ENCODE measurements at places on chromosomes 1 and 21.

GRCh38 chr1:11397151-11397901 is 81.6 kb upstream of the DISP3 start:
- no peak for DNase-seq

- no peak for DNase-seq
Observed at GRCh38 chr1:245458761-245459174, 304.0 kb downstream of the KIF26B start.

- no peak for DNase-seq
Observed at GRCh38 chr1:183467687-183468086, 4.6 kb upstream of the SMG7 start.

GRCh38 chr1:44433209-44433608 is 28.2 kb downstream of the RNF220 start:
- no peak for DNase-seq

DNA sequence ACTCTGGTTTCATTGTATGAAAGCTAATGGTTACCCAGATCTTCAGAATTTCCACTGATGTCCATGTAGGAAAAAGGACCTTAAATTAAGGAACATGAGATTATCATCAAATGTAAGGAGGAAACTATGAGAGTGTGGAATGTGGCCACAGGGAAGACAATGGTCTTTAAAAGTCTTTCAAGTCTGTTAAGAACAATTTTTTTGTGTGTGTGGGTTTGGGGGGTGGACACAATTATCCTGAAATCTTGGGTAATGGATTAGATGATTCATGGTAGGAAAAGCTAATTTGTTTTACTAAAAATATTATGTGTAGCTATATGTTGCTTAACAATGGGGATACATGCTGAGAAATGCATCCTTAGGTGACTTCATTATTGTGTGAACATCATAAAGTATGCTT is 72.9 kb downstream of the PLA2G4A start:
- no peak for DNase-seq

DNA sequence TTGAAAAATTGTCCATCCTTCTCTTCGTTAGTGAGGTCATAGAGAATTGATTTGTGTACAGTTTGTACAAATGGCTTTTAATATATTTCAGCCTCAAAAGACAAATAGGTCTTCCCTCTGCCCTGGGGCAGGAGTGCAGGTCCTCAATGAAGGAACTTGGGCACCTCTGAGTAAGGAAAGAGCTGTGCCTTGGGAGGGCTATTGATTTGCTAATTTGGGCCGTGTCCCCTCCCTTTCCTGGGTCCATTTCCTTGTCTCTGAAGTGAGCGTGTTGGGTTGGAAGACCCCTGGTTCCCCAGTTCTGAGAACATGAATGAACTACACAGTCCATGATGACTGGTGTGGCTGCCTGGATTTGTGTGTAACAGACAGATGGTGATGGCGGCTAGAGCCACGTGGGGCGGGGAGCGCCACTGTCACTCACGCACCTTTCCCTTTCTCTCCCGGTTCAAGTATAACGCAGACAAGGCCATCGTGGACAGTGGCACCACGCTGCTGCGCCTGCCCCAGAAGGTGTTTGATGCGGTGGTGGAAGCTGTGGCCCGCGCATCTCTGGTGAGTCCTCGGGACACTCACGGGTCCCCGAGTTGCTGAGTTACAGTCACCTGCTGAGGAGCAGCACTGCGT is 71.0 kb upstream of the FAM3B start:
- DNase-seq = no peak

- no peak for DNase-seq
Observed at GRCh38 chr1:156074661-156075060, 7.6 kb downstream of the MEX3A start.

DNA sequence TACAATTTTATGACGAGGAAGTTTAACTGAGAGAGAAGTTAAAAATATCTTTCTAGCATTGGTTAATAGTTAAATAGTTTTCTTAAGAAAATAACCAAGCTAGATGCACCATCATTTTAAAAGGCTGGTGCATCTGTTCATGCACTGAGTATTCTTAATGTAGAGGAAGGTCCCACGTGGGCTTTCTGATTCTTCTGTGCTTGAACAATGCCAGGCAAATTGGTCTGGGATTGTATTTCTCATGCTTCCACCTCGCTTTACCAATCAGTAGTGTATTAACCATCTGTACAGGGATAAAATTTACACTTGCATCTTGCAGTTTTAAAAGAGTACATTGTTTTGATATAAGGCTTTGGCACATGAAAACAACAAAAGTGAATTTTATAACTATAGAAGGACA is 47.4 kb upstream of the MTF2 start:
- no peak for DNase-seq

DNA sequence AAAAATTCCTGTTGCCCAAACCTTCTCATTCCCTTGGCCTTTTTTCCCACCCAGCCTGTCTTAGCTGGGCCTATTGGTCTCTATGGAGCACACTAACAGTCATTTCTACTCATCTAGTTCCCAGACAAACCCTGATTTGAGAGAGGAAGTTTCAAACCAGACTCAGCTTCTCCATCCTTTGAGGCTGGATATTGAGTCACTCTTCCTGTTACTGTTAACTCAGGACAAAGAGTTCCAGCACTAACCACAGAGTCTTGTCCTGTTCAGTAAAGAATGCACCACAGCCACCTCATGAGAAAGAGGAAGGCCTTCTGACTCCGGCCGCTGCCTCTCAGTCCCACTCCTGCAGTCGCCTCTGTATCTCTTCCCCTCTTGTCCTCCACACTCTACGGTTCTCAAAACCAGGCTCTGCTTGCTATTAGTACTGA is 137.8 kb downstream of the PTPRC start:
- no peak for DNase-seq

- DNase-seq = peak; percentile 11
Observed at GRCh38 chr1:30049748-30050296, 673.6 kb downstream of the MATN1 start.

- DNase-seq = no peak
Observed at GRCh38 chr21:46035809-46036695, 54.5 kb downstream of the COL6A1 start.

GRCh38 chr1:243712941-243713340 is 137.1 kb downstream of the AKT3 start:
- DNase-seq = no peak

DNA sequence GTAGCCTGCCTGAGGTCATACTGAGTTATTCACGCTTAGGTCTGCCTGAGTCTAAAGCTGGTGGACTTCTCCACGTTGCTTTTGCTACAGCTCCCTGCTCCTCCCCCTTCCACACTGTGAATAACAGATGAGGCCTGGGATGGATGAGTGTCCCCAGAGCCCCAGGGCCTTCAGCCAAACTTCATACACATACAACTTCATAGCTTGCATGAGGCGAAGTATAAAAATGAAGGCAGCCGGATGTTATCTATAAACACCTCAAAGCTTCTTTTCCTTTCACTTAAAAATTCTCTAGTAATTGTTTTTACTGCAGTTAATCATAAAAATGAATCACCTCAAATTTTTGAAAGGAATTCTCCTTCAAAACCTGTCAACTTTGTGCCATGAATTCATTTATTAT is 70.2 kb downstream of the DAB1 start:
- DNase-seq = no peak

GRCh38 chr1:112083487-112083886 is 94.0 kb upstream of the KCND3 start:
- DNase-seq = no peak

GRCh38 chr1:36306210-36306901 is at the start of gene SH3D21:
TSS of gene SH3D21 (plus strand) at chr1:36306368. CDS start at chr1:36306421, 53 bp downstream.
- no peak for DNase-seq

- DNase-seq = no peak
Observed at GRCh38 chr21:46038341-46038829, 56.8 kb downstream of the COL6A1 start.
